CD4-positive, alpha-beta T cell (primary cell): ENCODE measurements at places on chromosomes 11 and 22. TPM values are rescaled to one million over a fixed set of nuclear protein-coding genes. Genes with fewer than 3 reads are reported as not detected.

FUT4 gene
- total RNA-seq: 5.1 TPM

GRCh38 chr11:69553416-69554357 lies 72.2 kb downstream of the LINC01488 start:
- no peaks in the 10 kb centered on the region for H3K27me3 ChIP-seq
- no peak overlapping the region for H3K27ac ChIP-seq
- peaks cover 17% of the 10 kb centered on the region for H3K4me1 ChIP-seq
- H3K4me3 ChIP-seq: no peak overlapping the region
- DNase-seq: no peak
- H3K36me3 ChIP-seq: no peaks in the 10 kb centered on the region

DNA sequence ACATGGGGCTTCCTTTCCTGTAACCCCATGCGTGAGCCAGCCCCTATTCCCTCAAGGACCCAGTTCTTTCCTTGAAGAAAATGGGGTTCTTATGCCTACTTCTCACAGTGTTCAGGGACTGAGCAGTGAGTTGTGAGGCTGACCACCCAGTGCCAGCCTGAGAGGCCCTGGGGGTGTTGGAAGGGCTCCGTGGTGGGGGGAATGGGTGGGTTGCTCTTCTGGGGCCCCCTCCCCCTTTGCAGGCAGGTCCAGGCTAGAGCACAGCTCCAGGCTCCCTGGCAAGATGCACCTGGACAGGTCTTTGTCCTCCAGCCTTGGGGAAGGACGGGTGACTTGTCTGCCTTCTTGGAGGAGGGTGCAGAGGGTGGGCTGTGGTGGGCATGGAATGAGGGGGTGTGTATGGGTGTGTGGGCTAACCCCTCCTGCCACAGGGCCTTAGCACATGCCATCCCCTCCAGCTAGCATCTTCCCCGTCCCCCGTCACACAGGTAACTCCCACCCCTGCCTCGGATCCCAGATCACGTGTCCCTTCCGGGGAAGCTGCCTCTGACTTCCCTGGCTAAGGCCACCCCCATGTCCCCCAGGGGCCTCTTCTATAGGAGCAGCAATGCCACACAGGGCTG lies 64.6 kb downstream of the MYEOV start:
- no peak overlapping the region for H3K27ac ChIP-seq
- H3K4me1 ChIP-seq: no peaks in the 10 kb centered on the region
- no peak for DNase-seq
- no peaks in the 10 kb centered on the region for H3K27me3 ChIP-seq

DNA sequence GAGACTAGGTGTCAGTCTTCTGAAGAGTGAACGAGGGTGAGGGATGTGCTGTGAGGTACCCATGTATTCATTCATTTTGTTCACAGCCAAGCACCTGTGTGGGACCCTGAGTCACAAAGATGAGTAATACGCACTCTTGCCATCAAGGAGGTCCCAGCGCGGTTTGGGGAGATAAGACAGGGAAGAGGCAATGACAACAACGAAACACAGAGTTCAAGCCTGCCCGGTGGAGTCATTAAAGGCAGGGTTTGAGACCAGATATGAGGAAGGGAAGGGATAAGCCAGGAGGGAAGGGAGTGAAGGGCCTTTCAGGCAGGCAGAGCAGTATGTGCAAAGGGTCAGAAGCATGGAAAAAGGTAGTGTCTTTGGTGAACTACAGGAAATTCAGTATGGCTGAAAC lies 4.6 kb downstream of the DCHS1 start:
- no peaks in the 10 kb centered on the region for H3K27me3 ChIP-seq
- no peak overlapping the region for H3K27ac ChIP-seq
- H3K36me3 ChIP-seq: no peaks in the 10 kb centered on the region
- peaks cover 52% of the 10 kb centered on the region for H3K4me1 ChIP-seq
- no peak for DNase-seq
- H3K4me3 ChIP-seq: no peak overlapping the region

DNA sequence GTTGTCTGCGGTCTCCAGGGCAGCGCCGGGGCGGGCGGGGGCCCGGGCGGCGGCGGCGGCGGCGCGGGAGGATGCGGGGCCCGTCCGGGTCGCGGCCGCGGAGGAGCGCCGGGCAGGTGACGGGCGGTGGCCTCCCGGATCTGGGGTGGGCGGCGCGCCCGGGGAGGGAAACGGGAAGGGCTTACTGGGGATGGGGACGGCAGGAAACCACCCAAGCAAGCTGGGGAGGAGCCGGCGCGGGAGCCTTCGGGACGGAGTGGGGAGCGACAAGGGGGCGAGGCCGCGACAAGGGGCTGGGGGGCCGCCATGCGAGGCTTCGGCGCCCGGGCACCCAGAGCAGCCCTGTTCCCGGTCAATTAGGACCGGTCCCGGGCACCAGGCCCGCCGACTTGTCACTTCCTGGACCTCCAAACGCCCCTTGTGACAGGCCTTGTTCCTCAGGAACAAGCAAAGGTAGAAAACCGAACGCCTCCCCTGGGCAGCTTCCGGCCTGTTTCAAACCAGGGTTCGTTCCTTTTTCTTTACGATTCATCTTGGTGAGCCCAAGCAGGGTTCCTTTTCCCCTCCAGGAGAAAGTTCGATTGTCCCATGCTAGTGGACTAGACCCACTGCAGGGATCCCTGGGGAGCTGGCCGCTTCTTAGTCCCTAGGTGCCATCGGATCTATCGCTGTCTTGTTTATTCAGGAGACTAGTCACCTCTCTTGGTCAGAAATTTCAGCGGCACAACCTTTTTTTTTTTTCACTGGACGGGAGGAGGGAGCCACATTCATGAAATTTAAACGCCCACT lies 492 bp downstream of the JHY start:
- H3K27me3 ChIP-seq: no peaks in the 10 kb centered on the region
- peak overlapping the region; percentile 83 for H3K27ac ChIP-seq
